Right ventricle myocardium superior (tissue), 1 donor: ENCODE measurements at places on chromosomes 3 and 15. TPM values are rescaled to one million over a fixed set of nuclear protein-coding genes. Genes with fewer than 3 reads are reported as not detected.

- DNase-seq: no peak
Observed at GRCh38 chr15:42919308-42919707, 1.3 kb downstream of the TTBK2 start.

GRCh38 chr3:98290916-98291315 lies 8.6 kb downstream of the OR5H2 start:
- no peak for DNase-seq

- peak; percentile 60 for DNase-seq
Observed at GRCh38 chr3:195896361-195897080, 11.8 kb downstream of the TNK2 start.

DNA sequence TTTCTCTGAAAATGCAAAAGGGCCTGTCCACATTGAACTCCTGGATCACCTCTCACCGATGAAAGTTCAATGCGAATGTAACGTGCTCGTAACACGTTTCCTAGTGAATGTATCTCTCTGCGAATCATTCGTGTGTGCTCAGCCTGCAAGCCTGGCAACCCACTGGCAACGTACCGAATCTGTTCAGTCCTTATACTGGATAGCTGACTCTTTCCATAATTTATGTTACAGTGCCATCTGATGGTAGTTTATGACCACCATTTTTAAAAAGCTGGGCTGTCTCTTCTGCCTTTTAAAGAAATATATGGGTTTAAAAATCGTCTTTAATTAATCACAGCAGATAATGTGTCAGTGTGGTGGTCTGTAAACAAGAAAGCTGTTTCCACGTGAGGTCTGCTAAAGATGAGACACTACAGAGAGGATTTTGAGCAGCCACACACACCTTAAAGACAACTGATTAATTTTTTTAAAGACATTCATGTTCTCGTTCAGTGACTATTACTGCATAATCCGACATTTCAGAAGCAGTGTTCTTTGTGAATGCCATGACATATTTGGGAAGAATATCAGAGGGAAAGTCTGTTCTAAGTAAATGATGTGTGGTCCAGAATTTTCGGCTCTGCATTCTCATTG lies 69.4 kb upstream of the FOXP1 start:
- peak; percentile 54 for DNase-seq

- no peak for DNase-seq
Observed at GRCh38 chr3:73214846-73215245, 153.4 kb downstream of the EBLN2 start.

DNA sequence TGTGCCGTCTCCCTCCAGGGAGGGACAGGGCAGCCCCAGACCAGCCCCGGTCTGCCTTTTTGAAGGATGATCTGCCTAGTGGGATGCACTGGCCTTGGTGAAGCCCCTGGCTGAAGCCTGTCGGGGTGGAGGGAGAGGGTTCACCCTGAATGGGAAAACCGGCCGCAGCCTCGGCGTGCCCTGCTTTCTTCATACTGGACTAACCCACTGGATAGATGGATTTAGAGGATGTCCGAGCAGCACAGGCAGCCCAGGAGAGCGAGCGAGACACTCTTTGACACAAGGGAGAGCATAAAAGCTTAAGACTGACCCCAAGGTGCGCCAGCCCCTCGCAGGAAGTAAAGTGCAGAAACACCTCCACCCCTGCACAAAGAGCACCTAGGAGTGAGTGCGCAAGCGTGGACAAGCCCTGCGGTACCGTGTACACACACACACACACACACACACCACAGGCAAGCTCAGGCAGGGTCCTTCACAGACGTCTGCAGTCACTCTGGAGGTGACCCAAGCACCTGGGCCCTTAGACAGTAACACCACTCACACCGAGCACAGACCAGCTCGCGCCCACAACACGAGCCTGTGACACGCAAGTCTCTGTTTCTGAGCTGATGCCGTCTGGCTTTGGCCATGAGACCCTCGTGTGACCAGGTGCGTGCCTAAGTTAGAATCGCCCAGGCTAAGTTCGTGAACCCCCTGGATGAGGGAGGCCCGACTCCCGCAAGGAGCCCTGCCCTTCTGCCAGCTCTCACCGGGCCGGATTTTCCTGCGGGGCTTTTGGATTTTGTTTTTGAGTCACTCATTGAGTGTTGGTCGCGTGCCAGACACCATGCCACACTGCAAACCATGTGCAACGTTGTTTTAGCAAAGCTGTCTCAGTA lies 11.3 kb downstream of the SEMA4B start:
- DNase-seq: no peak

DNA sequence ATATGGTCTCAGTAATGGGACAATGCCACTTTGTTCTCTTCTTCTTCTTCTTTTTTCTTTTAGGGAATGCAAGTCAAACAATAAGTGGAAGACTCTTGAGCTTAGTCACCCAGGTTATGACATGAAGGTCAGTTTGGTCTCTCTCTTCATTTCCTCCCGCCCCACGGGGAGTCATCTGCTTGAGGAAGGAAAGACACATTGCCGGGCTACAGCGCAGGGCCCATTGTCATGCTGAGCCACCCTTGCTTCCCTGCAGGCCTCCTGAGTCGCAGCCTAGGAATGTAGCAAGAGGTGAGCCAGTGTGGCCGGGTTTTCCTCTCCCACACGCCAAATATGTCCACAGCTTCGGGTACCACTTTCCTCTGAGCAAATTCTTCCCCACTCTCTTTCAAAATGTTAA lies 47.6 kb downstream of the RAP2B start:
- peak; percentile 49 for DNase-seq

DNA sequence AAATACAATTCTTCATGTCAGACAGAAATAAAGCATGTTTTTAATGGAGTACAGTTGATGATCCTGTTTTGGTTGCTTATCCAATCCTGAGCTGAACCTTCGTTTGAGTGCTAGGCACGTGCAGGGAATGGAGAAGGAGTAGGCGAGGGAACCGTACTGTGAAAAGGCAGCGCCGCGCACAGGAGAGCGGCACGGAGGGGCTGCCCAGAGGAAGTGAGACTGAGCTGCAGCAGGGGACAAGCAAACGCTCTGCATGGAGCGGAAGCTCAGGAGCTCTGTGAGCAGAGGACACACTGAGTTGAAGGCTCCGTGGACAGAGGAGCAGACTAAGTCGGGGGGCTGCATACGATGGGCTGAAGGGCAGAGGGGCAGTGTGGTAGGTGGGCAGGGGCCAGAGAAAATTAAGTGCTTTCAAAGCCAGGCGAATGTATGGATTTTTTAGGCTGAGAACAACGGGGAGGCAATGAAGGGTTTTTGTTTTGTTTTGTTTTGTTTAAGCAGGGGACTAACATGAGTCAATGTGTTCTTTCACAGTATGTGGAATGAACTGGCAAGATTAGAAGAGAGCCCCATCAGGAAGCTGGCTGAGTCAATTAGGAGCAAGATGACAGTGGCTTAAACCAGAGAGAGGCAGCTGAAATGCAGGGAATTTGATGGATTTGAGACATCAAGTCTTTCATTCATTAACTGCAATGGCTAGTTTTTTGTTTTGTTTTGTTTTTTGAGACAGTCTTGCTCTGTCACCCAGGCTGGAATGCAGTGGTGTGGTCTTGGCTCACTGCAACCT lies 23.8 kb upstream of the TM2D3 start:
- no peak for DNase-seq

- DNase-seq: no peak
Observed at GRCh38 chr3:123971406-123971805, 10.4 kb upstream of the CCDC14 start.

- no peak for DNase-seq
Observed at GRCh38 chr3:11622586-11623550, 20.8 kb downstream of the VGLL4 start.

DNA sequence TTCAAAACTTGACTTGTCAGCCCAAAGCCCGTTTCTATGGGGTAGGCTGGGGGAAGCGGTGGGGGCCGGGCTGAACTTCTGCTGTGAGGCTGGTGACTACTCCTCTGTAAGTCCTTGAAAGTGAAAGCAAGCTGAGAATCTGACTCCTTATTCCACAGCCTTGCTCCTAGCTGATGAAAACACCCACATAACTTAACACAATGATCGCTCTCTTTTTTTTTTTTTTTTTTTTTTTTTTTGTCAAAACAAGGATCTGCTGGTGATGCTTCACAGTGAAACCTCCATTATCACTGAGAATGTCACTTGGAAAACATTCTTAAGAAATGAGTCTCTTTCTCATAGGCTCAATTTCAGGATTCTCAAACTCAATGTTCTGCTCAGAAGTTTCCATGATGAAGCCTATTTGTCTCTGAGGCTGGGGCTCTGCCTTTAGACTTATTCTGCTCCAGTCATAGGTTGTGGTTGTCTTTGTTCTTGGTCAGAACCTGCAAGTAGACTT lies 31.4 kb upstream of the TKT start:
- no peak for DNase-seq

- DNase-seq: no peak
Observed at GRCh38 chr15:93244696-93245660, 156.0 kb upstream of the RGMA start.

DNA sequence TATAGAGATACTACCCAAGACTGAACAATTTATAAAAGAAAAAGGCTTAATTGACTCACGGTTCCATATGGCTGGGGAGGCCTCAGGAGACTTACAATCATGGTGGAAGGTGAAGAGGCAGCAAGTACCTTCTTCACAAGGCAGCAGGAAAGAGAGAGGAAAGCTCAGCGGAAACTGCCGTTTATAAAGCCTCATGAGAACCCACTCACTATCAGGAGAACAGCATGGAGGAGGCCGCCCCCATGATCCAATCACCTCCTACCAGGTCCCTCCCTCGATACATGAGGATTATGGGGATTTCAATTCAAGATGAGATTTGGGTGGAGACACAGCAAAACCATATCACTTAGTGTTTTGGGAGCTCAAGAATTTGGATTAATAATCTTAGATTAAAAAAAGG lies 240.2 kb downstream of the UACA start:
- DNase-seq: no peak

The NCKIPSD gene
- total RNA-seq: 13.3 TPM

The SLC28A1 gene
- 0.46 TPM for total RNA-seq

The FSIP1 gene
- total RNA-seq: 0.91 TPM

The EHHADH gene
- 18.7 TPM for total RNA-seq
